ENCODE measurements at places on chromosomes 13 and 19.

GRCh38 chr13:62356977-62357376, 941.3 kb upstream of the PCDH20 start:
- DNase-seq = no peak

DNA sequence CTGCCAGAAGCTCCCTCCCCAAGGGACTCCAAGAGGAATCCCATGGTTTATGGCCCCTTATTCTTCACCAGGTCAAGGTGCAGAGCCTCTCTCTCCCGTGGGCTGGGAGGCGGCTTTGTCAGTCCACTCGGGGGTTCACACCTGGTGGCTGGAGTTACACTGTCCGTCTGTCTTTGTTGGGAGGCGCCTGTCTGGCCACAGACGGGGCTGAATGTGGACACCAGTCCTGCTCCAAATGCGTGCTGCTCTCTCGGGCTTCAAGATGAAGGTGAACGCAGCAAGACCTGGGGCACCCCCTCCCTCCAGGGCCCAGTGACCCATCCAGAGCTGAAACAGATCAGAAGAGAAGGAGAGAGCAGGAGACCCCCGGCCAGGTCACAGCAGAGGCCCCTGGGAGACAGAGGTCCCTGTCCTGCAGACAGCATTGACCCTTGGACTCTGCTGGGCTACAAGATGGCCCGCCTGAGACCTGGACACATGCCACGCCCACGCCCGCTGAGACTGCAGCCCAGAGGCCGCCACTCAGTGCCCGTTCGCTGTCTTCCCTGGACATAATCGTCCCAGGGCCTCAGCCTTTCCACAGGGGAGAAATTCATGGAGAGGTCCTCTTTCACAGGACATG, 29.9 kb upstream of the TUBGCP3 start:
- DNase-seq = no peak

- DNase-seq = no peak
Observed at GRCh38 chr19:54477650-54478049, 4.6 kb upstream of the CDC42EP5 start.

- DNase-seq = no peak
Observed at GRCh38 chr13:111143865-111144540, 28.9 kb downstream of the ARHGEF7 start.

Measured in stimulated activated CD4-positive, alpha-beta T cell treated with anti-CD3 and anti-CD28 coated beads, Interleukin-2, amount 100 ng/mL, for 4 hours (primary cell).